Glomerular endothelial cell (primary cell): ENCODE measurements at places on chromosomes 11 and 22.

- DNase-seq, result no peak
Observed at GRCh38 chr11:108871867-108872266, 207.0 kb downstream of the DDX10 start.

DNA sequence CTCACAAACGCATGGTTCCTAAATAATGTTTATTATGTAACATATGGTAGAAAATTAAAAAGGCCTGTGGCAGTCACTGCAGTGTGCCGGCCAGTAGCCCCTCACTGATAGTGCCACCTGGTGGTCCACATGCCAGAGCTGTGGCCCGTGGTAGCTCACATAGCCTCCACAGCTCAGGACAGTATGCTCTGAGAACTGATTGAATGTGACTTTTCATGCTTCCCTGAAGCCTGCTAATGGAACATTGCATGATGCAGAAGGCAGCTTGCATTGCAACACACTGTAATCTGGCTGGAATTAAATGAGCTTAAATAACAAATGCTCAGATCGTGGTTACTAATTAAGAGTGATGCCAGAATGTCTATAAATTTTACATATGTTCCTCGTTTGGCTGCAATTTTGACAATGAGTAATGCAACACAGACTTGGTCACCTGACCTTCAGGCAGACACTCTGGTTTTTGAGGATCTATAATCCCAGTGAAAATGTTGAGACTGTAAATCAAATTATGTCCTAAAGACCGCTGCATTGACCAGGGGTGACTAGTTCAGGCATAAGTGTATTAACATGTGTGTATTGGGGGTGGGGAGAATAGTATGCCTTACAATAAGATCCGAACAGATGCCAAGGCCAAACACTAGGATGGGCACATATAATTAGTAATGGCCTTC is 566.4 kb downstream of the METTL15 start:
- no peak for DNase-seq

DNA sequence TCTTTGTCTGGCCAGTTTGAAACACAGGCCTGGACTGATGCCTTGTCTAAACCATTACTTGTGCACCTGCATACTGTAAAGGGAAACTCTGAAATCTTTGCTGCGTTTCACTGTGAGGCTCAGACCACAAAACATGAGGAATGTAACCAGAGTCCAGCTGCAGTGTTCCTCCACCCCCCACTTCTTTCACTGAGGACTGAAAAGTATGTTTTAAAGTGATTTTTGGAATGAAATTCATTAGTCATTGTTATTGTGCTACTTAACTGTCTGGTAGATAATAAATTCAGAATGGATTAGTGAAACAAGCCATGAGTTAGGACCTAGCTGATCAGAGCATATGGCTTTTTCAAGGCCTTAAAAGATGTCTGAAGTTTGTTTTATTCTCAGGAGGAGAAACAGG is 181.2 kb downstream of the WNT11 start:
- DNase-seq, result no peak

DNA sequence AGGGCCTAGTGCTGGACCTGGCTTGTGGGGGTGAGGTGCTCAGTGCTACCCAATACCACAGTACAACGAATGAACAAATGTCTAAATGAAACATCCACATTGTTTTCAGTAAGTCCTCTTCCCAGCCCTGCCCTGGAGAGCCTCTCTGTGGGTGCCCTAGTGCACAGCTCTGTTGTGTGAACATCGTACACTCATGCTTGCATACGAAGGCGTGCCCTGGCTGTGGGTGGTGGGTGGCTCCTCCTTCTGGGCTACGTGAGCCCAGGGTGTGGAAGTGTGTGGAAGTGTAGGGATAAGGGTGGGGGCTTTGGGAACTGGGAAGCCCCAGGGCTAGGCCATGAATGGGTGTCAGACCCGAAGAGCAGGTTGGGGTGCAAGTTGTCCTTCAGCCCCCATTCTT is 592 bp upstream of the NLRX1 start:
- DNase-seq, result no peak

- no peak for DNase-seq
Observed at GRCh38 chr11:61477727-61478148, 30.8 kb upstream of the LRRC10B start.

DNA sequence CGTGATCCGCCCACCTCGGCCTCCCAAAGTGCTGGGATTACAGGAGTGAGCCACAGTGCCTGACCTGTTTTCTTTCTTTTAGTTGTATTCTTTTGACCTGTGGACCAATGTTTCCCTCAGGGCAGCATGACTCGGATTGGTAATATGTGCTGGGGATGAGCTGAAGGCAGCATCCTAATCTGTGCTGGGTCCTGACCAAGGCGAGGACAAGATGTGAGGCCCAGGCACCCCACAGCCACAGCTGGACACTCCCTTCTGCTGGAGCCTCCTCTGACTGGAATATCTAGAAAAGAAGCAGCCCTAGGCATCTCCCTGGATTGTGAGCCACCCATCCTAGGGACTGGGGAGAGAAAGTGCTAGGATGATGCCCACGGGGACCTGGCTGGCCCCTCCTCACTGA is 105.4 kb downstream of the PDE2A start:
- DNase-seq, result no peak

GRCh38 chr11:72069200-72069599 is 11.1 kb downstream of the NUMA1 start:
- DNase-seq, result no peak

GRCh38 chr11:36312611-36313472 is 16.8 kb downstream of the PRR5L start:
- no peak for DNase-seq

DNA sequence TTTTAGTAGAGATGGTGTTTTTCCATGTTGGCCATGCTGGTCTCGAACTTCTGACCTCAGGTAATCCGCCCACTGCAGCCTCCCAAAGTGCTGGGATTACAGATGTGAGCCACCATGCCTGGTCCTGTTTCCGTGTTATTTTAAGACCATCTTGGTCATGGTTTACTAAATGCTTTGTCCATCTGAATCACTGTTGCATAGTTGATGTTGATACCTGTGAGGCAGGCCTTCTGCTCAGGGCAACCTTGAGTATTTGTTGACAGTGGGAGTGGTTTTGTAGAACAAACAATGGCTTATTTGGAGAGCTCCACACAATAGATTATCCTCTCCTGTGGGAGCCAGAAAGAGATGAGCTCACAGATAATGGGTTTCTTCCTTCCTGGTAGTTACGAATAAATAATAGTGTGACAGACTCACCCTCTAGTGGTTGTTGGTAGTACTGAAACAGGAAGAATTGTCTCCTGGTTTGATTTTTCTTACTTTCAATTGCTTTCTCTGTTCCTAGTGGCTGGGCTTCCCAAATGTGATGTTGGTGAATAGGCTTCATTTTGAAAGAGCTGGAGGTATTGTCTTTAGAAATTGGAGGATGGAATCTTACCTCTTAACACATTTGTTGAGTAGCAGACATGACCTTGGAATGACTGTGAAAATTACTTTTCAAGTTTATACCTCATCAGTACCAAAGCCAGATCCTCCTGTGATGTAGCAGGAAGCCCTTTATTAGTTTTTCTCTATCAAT is 39.0 kb downstream of the CTNND1 start:
- DNase-seq, result peak; percentile 54

DNA sequence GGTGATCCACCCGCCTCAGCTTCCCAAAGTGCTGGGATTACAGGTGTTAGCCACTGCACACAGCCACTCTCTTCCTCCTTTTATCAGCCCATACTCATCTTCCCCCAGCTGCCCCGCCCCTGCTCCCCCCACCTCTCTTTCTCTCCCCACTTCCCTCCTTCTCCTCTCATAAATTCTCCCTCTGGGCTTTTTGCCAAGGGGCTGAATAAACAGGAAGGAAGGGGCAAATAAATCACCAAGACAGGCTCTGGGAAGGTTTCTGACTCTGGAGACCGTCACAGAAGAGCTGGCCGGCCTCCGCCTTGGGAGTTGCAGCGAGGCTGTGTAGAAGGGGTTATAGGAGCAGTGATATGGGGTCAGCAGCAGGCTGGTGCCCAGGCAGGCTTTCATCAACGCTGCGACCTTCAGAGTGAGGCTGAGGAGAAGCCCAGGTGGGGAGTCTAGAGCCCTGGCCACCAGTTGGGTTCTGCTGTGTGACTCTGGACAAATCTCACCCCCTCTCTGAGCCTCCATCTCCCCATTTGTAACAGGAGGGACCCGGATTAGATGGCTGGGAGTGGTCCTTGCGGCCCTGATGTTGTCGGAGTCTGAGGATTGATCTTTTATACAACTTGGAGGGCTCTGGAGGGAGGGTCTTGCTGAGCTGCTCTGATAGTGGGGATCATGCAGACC is 62.6 kb upstream of the RASD2 start:
- peak; percentile 57 for DNase-seq

GRCh38 chr11:43644621-43645299 is 35.8 kb upstream of the HSD17B12 start:
- no peak for DNase-seq

DNA sequence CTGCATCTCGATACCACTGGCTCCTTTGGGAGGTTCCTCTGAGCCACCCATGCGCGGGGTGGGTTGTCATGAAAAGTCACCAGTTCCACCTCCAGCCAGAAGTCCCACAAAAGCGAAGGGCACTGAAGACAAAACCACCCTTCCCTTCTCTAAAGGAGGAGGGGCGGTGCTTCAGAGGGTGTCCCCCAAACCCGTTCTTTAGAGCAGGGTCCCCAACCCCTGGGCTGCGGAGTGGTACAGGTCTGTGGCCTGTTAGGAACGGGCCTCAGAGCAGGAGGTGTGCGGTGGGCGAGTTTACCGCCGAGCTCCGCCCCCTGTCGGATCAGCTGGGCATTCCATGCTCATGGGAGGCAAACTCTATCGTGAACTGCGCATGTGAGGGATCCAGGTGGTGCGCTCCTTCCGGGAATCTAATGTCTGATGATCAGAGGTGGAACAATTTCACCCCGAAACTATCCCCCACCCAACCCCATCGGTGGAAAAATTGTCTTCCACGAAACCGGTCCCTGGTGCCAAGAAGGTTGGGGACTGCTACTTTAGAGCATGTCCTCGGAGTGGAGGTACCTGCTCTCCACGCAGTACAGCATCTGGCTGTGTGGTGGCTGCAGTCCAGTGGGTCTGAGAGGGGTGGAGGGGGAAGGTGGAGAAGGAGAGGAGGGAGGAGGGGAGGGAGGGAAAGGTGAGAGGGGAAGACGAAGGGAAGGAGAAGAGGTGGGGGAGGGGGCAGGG is 72.9 kb upstream of the SEPTIN5 start:
- no peak for DNase-seq

DNA sequence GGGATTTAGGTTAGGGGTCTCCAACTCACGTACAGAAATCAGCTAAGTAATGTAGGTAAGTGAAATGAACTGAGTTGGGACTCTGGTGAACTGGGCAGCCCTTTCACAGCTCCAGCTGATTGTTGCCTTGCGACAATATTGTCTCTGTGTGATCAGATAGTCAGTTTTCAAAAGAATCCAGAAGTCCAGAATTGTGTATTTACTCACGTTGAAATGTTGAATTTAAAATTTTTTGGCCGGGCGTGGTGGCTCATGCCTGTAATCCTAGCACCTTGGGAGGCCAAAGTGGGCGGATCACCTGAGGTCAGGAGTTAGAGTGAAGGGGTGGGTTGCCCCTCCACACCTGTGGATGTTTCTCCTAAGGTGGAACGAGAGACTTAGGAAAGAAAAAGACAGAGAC is 18.8 kb upstream of the WDR74 start:
- DNase-seq, result no peak

GRCh38 chr22:30664798-30665197 is 2.9 kb downstream of the DUSP18 start:
- DNase-seq, result no peak

GRCh38 chr11:92267278-92267677 is 42.7 kb downstream of the FAT3 start:
- DNase-seq, result no peak

- no peak for DNase-seq
Observed at GRCh38 chr11:70402685-70403084, 4.4 kb downstream of the CTTN start.

DNA sequence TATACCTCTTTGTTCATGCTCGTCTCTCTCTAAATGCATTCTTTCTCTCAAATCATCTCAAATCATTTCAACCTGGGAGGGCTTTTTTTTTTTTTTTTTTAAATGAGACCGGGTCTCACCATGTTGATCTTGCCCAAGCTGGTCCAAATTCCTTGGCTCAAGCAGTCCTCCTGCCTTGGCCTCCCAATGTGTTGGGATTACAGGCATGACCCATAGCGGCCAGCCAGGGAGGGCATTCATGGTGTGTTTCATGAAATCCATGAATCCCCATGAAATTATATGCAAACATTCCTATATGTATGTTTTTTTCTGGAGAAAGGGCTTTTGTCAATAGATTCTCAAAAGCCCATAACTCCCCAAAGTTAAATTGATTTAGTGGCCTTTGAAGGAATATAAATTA is 26.2 kb downstream of the ATG13 start:
- DNase-seq, result no peak

DNA sequence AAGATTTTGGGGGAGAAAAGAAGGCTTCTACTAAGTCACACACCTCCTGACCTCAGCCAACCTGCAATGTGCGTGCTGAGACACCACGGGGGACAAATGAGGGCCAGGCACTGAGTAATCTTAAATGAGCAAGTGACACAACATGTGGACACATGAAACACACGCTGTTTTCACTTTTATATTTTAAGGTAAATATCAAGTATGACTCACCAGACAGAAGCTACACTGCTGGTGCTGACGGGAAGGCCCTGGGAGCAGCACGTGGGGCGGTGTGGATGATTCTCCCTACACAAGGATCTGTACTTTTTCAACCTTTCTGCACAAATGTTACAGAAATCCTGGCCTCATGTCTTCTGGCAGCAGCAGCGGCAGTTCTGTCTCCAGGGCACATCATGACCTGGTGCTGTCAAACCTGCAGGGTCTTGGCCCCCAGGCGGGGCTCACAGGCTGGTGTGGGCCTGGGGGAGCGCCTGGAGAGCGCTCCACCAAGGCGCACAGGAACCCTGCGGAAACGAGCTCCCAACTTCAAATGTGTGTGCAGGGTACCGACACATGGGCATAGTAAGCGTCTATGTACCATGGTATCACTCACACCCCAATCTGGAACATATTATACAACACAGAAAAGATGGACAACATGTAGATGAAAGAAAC is 61.7 kb downstream of the DGCR2 start:
- DNase-seq, result no peak

GRCh38 chr11:124748481-124749343 is 3.3 kb downstream of the VSIG2 start:
- no peak for DNase-seq

GRCh38 chr11:106920899-106921509 is 97.3 kb downstream of the GUCY1A2 start:
- no peak for DNase-seq

DNA sequence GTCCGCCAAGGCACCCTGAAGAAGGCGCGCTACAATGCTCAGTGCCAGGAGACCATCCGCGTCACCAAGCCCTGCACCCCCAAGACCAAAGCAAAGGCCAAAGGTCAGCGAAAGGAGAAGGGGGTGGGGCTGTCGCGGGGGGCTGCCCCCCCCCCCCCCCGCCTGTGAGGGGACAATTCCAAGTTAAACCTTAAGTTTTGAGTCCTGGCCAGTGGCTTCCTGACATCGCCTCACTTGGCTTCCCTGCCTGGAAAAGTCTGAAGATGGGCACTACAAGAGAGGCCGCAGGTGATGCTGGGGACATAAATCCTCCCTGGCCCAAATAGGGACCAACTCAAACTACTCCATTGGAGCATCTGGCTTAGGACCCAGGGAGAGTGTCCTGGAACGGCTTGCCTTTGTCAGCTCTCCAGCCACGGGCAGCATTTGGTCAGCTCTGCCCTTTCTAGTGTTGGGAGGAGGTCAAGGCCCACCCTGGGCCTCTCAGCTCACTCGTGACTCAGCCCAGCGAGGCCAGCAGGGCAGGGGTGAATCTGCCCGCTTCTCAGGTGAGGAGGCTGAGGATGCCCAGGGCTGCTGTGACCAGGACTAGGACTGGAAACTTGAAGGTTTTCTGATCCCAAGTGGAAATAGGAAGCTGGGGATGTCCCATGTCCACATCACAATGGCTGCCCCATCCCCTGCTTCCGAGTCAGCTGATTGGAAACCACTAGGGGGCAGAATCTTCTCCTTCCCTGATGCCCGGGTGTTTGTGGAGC is 1.4 kb downstream of the MDK start:
- no peak for DNase-seq
